ENCODE measurements at places on chromosomes 7 and 10.
A peak's percentile ranks its signal among the peaks of the same experiment; 100 is the strongest.

GRCh38 chr10:66786709-66787108 is 139.1 kb upstream of the LRRTM3 start:
- no peak for DNase-seq

- DNase-seq, result no peak
Observed at GRCh38 chr10:127370601-127371000, 174.2 kb upstream of the INSYN2A start.

- DNase-seq, result no peak
Observed at GRCh38 chr10:129079705-129080104, 387.3 kb upstream of the MGMT start.

DNA sequence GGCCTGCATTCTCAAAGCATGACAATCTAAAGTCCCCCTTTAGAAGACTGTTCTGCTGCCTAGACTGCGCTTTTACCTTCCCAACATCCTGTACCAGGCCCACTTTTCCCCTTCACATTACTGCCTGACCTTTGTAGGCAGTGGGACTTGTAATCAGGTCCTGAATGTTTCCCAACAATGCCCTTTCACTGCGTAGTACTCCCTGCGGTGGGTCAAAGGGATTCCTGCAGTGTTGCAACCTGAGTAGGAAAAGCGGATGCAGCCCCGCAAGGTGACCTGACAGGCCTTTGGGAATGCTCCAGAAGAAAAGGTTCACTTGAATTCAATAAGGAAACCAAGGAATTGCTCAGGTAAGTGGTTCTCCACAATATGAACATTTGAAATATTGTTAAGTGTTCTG is 4.9 kb upstream of the TCAF1 start:
- no peak for DNase-seq

GRCh38 chr7:51645702-51646298 is 329.2 kb upstream of the COBL start:
- DNase-seq, result no peak

DNA sequence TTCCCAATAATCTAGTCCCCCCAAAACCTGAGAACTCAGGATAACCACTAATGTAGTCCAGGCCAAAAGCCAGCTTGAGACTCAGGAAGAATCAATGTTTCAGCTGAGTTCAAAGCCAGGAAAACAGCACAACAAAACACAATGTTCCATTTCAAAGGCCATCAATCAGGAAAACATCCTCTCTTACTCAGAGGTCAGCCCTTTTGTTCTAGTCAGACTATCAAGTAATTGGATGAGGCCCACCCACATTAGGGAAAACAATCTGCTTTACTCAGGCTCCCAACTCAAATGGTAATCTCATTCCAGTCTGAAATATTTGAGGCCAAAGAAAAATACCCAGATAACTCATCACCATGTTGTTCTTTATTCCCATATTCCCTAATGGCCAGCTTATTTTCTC is 152.2 kb downstream of the SDHAF3 start:
- DNase-seq, result no peak

DNA sequence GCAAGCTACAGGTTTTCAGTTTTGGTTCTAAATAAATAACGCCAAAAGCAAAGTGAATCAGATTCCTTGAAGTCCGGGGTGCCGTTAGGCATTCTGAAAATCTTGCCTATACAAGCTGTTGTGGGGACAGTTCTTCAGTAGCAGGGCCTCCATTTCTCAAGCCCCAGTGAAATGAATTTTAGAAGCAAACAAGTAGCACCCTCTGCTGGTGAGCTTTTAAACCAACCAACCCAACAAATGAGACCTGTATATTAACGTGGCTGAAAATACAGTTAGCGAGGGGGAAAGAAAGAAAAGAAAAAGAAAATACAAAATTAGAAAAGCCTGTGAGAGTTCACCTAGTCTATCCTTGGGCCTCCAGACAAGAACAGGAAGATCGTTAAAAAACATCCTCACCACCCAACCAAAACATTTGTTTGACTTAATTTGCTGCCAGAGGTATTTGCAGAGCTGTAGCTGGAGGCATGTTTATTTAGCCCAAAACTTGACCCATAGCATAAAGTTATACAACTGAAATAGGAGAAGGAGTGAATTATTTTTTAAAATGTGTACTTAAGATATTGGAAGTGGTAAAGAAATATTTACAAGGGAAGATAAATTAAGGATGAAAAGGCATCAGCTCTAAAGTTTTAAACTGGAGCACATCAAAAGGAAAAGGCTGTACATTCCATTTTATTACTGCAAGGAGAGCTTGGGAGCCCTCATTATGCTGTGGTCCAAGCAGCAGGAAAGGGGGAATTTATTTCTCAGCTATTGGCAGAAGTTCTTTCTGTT is 98.9 kb downstream of the DYNC1I1 start:
- DNase-seq, result no peak

- DNase-seq, result no peak
Observed at GRCh38 chr10:116049158-116049973, 223.6 kb downstream of the GFRA1 start.

DNA sequence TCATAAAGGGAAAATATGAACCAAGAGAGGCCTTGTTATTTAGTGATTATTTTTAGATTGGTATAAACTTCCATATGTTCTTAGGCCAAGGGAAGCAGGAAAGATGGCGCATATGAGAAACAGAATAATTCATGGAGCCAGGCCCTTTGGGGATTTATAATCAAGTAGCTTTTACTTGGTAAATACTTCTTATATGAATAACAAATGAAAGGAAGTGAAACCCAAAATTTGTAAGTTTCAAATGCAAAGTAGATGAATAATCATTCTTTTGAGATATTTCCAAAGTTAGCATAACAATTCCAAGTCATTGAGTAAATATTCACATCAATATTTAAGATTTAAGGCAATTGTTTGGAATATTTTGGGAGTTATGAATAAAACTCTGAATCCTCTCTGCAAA is 13.9 kb upstream of the OPTN start:
- no peak for DNase-seq

- DNase-seq, result no peak
Observed at GRCh38 chr7:34832020-34832419, 174.0 kb downstream of the NPSR1 start.

- no peak for DNase-seq
Observed at GRCh38 chr10:57262892-57263291, 901.8 kb upstream of the ZWINT start.

- peak; percentile 65 for DNase-seq
Observed at GRCh38 chr10:132443605-132443982, 46.6 kb downstream of the PWWP2B start.

DNA sequence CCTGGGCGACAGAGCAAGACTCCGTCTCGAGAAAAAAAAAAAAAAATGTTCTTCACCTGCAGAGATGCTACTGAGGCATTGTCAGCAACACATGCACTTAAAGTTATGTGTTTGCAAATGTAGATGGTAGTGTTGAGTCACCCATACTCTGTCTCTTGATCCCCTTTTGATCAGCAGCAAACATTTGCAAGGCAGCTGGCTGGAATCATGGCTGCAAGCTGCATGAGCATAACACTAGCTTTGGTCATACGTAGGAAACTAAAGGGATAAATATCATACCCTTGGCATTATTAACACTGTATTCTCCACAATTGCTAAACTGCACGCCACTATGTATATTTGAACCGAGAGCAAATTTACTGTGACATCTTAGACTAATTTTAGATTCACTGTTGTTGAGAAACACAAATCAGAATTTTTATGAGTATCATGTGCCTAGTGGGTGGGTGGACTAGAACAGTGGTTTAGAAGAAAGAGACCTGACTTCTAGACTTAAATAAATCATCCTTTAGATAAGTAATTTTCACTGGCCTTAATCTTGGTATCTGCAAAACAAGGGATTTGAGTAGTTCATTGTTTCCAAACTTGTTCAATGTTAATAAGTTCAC is 229.3 kb upstream of the MEOX2 start:
- DNase-seq, result no peak

DNA sequence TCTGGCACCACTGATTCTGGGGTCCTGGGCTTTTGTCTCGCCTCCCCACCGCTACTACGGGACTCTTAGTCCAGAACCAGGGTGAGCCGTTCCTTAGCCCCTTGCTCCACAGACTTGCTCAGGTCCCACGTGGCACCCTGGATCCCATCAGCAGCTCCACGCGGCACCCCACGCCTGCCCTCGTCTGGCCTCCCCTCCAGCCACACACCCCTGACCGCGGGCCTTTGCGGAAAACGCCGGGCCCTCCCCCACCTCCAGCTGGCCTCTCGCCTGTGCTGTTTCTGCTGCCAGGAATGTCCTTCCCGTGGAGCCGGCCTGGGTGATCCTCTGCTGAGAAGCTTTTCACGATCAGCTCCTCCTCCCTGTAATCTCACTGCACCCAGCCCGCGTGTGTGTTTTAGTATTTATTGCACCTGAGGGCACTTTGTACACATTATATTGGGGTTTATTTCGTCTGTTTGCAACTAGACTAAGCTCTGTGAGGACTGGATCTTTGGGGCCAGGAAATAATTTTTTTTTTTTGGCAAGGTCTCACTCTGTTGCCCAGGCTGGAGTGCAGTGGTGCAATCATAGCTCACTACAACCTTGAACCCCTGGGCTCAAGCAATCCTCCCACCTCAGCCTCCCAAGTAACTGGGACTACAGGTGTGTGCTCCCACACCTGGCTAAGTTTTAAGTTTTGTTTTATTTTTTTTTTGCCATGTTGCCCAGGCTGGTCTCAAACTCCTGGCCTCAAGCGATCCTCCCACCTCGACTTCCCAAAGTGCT is 10.5 kb upstream of the TTYH3 start:
- DNase-seq, result no peak

GRCh38 chr10:98391578-98391991 is 23.4 kb downstream of the PYROXD2 start:
- no peak for DNase-seq

DNA sequence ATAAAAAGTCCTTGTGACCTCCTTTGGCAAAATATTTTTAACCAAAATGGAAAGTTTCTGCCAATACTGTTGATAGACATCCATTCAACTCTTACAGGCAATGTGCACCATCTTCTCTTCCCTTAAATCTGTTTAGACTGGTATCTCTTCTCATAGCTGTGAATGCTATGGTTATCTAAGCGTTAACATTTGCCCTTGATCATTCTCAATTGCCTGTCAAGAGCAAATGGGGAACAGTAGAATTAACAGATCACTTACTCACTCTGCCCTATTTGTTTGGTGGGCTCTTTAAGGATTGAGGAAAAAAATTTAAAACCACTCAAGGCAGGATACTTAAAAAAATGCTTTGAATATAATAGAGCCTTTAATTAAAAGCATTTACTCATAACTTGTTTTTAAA is 808.4 kb downstream of the NXPH1 start:
- no peak for DNase-seq

GRCh38 chr7:27324246-27324645 is 81.6 kb downstream of the EVX1 start:
- DNase-seq, result no peak

DNA sequence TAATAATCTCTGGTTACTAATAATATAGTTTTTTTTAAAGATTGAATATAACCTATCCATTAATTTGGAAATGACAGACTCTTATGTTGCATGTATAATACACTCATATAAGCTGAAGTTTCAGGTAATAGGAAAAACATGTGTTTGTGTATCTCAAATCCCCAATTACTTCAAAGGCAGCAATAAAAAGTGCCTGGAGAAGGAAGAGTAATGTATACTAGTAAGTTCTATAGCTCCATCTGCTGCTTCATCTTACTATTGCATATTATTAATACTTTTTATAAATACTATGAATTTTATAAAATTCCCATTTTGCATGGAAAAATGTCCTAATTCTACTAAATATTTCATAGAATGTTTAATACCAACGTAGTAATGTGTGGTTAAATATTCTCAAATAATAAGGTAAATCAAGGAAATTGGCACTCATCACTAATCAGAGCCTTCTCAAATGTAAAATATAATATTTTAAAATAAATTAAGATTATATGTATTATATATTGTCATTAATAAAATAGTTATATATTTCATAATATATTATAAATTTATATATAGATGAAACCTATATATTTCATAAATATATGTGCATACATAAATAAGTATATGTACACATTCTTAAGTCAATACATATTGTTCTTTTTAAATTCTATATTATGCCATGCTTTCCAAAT is 311.9 kb downstream of the HGF start:
- no peak for DNase-seq

GRCh38 chr7:23264916-23265458 is 18.4 kb downstream of the GPNMB start:
- DNase-seq, result no peak

DNA sequence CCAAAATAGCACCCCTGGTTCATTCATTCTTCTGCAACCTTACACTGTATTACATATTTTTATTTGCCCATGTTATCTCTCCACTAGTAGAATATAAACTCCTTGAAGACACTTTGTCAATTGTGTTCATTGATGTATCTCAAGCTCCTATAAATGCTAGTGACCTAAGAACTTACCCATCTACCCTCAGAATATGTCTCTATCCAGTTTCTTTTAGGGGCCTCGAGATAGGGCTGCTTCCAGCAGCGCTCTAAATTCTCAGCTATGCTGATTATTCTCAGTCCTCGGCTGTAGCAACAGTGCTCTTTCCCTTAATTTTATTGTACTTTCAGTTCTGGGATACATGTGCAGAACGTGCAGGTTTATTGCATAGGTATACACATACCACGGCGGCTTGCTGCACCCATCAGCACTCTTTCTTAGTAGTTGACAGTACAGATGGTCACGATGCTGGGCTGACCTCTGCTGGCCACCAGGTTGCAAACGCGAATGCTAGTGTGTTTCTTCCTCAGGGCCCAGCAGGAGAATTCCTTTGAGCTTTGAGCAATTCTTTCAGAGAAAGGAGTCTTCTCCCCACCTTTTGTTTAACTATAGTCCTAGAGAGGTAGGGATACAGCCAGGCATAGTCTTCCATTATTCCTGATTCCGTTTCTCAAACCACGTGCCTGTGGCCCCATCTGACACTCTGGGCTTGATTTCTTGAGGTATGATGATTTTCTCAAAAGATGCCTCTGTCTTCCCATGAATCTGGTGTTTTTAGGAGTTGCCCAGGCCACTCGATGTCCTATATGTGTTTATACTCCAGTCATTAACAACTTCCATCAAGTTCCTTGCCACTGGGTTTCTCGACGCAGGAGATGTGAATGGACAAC is 49.1 kb upstream of the CDC14C start:
- DNase-seq, result no peak

DNA sequence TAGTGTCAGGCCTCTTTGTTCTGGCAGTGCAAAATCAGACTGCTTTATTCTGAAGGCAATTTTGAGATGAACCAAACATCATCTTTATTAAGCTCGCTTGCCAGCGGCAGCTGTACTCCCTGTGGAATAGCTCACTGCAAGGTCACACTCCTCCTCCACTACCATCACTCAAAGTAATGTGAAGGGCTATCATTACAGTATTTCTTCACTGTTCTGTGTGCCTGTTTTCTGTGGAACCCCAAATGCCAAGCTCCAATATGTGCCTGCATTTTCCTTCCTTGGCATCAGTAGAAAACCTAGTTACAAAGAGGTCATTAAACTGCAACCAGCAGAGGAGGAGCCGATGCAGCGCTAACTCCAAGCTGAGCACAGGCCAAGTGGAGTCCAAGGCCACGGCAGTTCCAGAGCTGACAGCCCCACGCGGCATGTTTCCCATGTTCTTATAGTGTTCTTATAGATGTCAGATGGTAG is 21.4 kb downstream of the BCCIP start:
- DNase-seq, result no peak

- no peak for DNase-seq
Observed at GRCh38 chr10:34254596-34254995, 560.5 kb downstream of the PARD3 start.

- DNase-seq, result no peak
Observed at GRCh38 chr7:17255926-17256325, 42.5 kb upstream of the AHR start.

GRCh38 chr7:30584965-30585364 is 9.7 kb upstream of the GARS1 start:
- no peak for DNase-seq
